ENCODE measurements at places on chromosomes 11 and 22.

- no peak for DNase-seq
Measured at GRCh38 chr11:103483996-103484395, 374.8 kb downstream of the DYNC2H1 start.

DNA sequence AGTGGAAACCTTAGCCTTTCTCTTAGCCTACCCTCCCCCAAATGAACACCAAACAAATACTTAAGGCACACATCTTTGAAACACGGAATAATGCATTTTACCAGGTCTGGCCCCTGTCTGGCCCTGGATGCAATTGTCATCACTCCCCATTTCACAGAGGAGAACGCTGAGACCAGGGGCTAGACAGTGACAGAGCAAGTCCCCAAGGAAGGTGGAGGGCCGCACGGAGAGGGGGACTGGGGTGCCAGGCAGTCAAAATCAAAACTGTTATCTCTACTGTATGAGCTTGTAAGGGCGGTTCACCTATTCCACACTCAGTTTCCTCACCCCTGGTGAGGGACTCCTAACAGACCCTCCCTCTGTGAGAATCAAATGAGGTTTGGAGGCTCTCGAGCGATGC is 414.2 kb downstream of the SOX6 start:
- DNase-seq: no peak

- no peak for DNase-seq
Measured at GRCh38 chr11:2725368-2726300, 25.8 kb upstream of the KCNQ1OT1 start.

- no peak for DNase-seq
Measured at GRCh38 chr22:43402128-43402527, 9.7 kb upstream of the MPPED1 start.

GRCh38 chr11:118434553-118435289 is 1.6 kb upstream of the KMT2A start:
- peak; percentile 58 for DNase-seq

DNA sequence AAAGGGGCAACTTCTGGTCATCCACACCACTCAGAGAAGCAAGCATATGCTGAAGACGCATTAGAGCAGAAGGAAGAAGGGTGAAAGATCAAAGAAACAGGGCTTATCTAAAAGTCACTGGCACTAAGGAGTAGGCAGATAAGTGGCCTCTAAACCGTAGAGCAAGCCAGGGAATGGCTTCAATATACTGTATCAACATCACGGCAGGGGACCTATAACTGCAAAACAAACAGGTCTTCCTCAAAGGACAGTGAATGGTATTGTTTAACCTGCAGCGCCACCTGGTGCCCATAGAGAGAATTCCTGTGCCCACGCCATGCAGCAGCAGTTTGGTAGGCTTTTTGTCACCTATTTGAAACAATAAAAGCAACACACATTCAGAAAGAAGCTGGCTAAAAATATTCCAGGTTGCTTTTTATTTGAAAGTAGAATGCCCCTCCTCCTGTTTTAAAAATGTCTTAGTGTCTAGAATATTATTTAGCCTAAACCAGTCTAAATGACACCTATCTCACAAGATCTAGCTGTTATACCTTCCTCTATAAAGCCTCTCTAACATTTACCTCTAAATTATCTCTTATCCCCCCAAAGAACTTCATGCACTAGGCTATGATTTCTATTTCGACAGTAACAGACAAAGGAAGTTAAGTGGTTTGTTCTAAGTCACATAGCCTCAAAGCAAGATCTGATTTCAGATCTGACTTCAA is 21.8 kb downstream of the SNX19 start:
- peak; percentile 73 for DNase-seq

- DNase-seq: no peak
Measured at GRCh38 chr22:44369293-44369661, 56.5 kb upstream of the SHISAL1 start.

- no peak for DNase-seq
Measured at GRCh38 chr11:46900091-46900746, 18.1 kb downstream of the LRP4 start.

DNA sequence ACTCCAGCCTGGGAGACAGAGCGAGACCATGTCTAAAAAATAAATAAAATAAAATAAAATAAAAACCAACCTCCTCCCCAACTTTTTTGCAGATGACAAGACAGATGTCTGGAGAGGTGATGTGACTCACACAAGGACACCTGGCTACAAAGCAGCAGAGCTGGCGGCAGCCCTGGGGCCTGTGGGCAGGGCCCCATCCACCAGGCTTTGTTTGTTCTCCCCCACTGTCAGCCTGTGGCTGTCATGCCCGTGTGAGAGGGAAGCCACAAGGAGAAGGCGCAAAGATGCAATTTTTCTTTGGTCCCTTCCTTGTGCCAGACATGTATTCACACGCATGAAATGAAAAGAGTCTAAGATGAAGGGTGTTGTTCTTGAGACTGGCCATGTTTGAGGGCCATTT is 16.6 kb downstream of the CD59 start:
- no peak for DNase-seq

DNA sequence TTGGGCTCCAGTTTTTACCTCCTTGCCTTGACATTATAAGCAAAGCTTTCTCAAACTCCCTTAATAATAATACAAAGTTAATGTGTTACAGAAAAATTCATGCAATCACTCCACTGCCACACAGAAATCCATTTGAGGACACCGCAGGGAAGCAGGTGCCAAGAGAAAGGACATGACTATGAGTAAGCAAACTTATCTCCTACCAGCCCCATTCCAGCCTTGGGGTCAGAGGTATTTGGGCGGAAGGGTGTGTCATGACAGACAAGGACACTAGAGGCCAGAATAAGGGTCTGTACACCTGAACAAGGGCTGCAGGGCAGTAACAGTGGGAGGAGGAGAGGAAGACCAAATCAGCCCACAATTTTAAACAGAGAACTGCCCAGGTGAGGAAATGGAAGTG is 5.9 kb downstream of the GNG3 start:
- DNase-seq: no peak

- DNase-seq: peak; percentile 30
Measured at GRCh38 chr11:111851636-111852035, 19.7 kb downstream of the ALG9 start.

DNA sequence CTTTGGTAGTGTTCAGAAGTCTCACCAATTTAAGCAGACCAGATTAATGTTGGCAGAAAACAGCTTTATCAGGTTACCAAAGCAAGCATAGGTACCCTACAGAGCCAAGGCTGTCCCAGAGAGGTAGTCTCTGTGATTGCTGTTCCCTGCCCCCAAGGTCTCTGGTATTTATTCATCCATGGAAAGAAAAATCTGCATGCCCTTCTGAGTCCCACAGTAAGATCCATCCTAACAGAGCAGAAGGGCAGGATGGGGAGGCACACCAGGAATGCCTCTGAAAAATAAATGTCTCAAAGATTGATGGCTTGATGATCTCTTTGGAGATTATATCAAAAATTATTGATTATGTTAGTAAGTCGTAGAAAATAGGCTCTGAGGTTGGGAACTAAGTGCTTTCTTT is 122.8 kb downstream of the FAT3 start:
- DNase-seq: no peak

DNA sequence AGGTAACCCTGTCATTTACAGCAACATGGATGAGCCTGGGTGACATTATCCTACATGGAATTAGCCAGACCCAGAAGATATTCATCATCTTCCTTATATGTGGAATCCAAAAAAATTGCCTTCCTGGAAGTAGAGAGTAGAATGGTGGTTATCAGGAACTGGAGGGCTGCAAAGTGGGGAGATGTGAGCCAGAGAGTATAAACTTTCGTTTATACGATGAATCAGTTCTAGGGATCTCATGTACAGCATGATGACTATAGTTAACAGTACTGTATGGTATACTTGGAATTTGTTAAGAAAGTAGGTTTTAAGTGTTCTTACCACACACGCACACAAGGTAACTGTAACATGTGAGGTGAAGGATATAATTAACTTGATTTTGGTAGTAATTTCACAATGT is 79.1 kb downstream of the TBC1D22A start:
- DNase-seq: no peak

GRCh38 chr11:69083531-69084247 is 35.0 kb downstream of the TPCN2 start:
- no peak for DNase-seq

GRCh38 chr11:111797145-111797581 is 31.0 kb upstream of the PPP2R1B start:
- peak; percentile 34 for DNase-seq

DNA sequence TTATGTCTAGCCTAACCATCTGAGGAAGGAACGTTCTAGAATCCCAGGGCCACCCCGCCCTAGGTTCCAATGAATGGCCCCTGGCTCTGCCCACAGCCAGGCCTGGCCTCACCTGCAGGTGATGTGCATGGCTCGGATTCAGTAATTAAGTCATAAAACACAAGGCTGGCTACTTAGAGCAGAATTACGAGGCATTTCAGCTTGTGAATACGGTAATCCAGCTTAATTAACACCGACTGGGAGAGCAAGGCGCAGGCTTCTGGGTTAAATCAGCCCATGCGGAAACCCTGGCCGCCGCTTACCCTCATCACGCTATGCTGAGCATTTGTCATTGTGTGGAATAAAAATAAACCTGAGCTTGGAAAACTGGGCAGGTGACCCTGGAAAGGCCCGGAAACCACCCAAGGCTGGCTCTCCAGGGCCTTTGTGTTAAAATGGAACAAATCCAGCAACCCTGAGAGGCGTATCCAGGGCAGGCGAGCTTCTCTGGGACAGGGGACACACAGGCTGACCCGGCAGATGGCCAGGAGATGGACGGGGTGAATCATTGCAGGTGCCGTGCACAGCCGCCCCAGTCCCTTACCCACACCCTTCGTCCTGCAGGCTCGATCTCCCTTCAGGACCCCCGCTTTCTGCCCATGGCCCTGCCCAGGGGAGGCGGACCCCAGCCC is 220.2 kb downstream of the CTTN start:
- DNase-seq: no peak

DNA sequence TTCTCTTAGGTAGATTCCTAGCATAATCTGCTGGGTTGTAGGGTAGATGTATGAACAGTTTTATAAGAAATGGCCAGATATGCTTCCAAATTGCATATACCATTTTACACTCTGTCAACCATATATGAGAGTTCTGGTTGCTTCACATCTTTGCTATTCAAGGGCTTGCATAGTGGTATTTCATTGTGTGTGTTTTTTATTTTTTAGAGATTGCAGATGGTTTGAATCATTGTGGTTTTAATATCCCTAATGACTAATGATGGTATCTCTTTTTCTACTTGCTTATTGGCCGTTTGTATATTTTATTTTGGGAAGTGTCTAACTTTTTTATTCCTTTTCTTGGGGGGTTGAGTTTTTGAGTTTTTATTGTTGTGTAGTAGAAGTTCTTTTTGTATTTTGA is 26.9 kb downstream of the RNF214 start:
- DNase-seq: no peak
